ENCODE measurements at places on chromosomes 4 and X.
A peak's percentile ranks its signal among the peaks of the same experiment; 100 is the strongest.

- DNase-seq = no peak
Measured at GRCh38 chrX:147901461-147902126, 10.1 kb upstream of the FMR1 start.

GRCh38 chr4:81130569-81130968 lies 84.5 kb downstream of the PRKG2 start:
- no peak for DNase-seq

DNA sequence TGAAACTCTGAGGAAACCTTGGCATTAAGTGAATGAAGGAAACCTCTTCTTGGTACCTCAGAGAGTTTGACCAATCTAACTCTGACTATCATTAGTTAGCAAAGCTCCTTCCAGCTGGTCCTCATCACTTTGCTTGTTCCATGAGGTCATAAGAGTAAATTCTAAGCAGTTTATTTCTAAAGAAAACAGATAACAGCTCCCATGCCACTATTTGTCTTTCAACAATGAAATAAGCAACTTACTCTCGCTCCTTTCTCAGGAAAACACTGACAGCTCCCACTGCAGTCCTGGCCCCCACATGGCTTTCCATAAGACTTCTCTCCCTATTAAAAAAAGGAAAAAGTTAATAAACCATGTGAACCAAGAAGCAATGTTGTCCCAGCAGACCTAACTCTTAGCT lies 127.7 kb downstream of the COL4A6 start:
- no peak for DNase-seq

DNA sequence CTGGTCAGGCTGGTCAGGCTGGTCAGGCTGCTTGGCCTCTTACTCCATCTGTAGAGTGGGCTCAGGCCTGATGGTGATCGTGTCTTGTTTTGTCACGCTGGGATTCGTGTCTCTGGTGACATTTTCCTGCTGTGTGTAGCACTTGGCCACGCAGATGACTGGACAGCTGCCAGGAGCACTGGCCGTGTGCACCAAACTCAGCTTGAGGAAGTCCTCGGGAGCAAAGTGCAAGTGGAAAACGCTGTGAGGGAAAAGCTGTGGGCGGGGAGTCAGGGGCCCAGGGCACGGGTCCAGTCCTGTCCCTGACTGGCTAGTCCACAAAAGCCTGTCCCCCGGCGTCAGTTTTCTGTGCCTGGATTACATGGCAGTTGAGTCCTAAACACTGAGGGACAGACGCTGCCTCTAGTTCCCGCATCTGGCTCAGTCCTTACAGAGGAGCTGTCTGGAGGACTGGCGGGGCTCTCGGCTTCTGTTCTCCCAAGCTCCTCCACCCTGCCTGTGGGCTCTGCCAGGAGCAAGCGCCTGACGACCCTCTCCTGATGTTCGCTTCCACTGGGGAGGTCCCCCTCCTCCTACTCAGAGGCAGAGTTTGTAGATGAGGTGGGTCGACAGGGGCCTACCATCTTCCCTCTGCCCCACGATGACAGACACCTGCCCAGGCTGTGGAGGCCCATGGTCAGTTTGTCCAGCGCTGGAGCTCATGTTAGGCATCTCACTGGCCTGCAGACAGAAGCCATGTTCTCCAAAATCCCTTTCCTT lies 35.9 kb upstream of the GRPEL1 start:
- DNase-seq = peak; percentile 20

Data from neural crest cell (in vitro differentiated cells).